ENCODE measurements at places on chromosomes 11 and 22.

DNA sequence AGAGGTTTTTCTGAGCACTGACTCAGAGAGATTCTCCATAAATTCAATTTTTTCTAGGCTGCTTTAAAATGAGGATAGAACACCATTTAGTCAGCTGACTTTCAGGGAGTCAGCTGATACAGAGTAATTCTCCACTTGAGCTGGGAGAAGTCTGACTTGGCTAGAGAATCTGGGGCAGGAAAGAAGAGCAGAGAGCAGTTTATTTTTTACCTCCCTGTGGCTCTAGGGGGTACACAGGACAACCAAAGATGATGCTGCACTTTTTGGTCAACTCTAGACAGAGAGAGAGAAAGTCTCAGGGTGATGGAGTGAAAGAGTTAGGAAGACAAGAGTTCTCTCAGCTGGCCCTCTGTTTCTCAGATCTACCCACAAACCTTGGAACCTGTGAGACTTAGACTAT is 67.3 kb upstream of the EED start:
- DNase-seq: no peak

DNA sequence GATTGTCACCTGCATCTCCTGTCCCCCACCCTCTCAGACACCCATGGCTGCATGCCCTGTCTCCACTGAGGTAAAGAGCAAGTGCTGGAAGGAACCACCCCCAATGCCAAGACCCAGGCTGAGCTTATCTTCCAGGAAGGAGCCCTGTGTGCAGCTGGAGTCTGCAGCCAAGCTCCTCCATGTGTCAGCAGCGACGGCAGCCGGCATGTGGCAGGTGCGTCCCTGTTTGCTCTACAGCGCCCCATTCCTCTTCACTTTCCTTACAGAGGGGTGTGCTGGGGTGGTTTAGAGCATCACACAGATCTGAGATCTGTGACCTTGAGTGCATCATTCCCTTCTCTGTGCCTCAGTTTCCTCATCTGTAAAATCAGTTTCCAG is 7.7 kb upstream of the MN1 start:
- DNase-seq: peak; percentile 20

GRCh38 chr11:74330075-74330858 is 18.8 kb upstream of the P4HA3 start:
- no peak for DNase-seq

DNA sequence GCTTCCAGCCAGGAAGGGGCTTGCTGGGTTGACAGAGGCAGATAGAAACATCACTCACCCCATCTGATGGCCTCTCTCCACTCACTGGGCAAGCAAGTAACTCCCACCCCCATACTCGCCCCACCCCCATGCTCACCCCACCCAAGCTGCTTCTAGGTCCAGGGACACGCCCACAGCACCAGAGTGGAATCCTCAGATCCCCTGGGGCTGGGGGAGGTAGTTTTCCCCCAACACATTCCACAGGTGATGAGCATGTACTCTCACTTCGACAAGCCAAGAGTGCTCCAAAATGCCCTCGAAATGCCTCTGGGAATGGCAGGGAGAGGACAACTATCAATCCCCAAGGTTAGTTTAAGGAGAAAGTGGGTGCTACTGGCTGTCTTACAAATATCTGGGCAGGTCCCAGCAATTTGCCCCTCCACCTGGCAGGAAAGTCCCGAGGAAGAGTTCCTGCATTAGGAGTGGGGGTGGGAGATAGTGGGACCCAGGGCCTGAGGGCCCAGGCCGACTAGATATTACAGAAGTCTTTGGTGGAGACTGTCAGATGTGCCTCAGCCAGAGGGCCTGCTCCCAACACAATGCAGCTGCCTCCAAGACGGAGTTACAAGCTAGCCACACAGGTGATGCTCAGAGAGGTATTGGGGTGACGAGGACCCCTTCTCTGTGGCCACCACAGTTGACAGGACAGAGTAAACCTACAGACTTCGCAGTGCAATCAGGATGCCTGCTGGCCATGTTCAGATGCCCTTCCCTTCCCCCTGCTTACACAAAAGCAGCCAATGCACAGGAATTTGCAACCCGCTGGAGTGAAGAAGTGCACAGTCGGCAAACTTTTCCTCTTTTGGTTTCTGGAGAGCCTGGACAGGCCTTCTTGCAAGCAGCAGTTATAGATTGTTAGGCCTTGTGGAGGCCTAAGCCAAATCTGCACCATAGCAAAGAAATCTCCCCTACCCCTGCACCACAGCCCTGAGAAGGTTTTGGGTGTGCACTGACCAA is 2.9 kb upstream of the LMO1 start:
- no peak for DNase-seq

DNA sequence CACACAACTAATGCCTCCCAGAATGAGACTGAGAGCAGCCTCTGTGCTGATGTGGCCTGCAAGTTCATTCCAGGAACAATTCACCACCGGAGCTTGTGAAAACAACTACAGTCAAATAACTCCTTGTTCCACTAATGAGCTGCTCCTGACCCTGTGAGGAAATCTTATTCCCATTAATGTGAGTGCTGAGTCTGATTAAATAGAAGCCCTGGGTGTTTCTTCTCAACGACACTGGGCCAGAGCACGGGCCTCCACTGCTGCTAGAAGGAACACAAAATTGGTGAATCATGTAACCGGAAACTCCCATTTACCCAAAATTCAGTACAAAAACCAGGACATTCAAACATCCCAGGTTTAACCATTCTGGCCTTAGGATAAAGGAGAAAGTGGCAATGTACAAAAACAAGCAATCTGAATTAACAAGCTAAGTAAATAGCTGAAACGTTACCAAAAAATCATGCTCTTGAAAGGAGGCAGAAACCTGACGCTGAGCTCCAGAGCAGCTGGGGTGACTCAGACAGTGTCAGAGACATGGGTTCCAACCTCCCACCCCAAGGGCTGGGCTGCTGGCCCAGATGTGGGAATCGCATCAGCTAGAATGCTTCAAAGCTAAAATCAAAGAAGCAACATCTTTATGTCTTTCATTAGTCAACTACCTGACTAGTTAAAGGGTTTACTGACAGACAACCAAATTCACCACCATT is 26.7 kb downstream of the SERGEF start:
- DNase-seq: no peak

DNA sequence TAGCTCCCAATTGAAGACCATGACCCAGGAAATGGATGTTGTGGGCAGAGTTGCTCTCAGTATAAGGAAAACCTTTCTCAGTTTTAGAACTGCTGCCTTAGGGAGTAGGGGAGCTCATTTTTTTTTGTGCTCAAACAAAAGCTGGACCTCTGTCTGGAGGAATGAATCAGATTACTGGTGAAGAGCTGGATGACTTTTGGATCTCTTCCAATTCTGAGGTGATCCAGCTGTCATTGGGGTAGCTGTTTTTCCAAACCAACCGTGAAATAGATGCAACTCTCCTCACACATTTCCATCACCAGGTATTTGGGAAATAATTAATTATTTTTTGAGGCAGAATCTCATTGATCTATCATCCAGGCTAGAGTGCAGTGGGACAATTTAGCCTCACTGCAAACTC is 251.3 kb upstream of the PLET1 start:
- no peak for DNase-seq

GRCh38 chr11:34890812-34891211 is 25.4 kb downstream of the APIP start:
- no peak for DNase-seq

DNA sequence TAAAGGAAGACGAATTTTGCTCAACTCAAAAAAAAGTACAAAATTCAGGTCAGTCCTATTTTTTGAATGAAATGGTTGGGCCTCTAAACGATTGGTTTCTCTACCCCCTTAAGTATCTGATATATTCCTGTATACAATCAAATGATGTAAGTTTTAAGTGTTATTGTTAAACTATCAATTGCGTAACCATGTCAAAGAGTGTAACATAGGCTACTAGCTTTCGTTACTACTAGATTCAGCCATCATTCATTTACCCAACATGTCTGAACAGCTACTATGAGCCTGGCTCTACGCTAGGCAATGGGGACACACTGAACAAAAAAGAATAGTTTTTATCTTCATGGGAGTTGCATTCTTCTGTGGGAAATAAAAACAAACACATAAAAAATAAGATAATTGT is 3.3 kb downstream of the RAB6A start:
- DNase-seq: no peak

DNA sequence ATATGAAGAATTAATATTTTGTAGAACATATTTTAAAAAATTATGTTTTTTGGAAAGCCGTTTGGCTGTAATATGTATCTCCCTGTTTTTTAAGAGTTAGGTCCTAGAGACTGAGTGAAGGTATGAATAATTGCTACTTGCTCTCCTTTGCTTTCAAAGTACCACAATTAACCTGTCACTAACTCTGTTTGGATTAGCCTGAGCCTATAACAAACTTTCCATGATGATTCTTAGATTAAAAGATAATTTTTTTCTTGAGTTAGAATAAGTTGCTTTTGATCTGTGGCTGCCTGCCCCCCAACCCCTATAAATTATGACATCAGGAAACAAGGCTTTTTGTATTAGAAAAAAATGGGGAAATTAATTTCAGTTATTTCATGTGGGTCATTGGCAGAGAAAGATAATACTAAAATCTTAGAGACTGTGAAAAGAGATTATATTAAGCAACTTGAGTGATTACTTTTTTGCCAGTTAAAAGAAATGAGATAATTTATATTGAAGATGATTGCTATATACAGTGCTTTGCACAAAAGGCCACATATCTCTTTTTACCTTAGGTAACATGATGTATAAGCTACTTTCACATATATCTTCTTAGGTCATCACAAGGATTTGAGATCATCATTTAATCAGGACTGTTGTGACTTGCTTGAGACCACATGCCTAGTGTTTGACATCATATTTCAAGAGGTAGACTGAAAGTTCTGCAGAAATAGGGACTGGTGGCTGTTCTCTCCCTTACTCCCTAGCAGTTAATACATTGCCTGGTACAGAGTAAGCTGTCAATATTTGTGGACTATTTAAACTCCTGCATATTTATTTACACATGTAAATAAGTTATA is 9.6 kb downstream of the MTMR3 start:
- no peak for DNase-seq

GRCh38 chr11:92711926-92712325 is 257.5 kb upstream of the MTNR1B start:
- DNase-seq: no peak

GRCh38 chr11:116930586-116930985 is 93.2 kb upstream of the APOA1 start:
- no peak for DNase-seq

- DNase-seq: peak; percentile 79
These were observed 7.2 kb upstream of the PLXNB2 start for GRCh38 chr22:50314455-50315288.

- DNase-seq: no peak
These were observed 17.0 kb upstream of the TLCD5 start for GRCh38 chr11:120308081-120308480.

- DNase-seq: no peak
These were observed 175.5 kb downstream of the ADAMTS15 start for GRCh38 chr11:130623670-130624668.

GRCh38 chr22:41600976-41601375 is 11.3 kb upstream of the PMM1 start:
- peak; percentile 42 for DNase-seq

- no peak for DNase-seq
These were observed 21.0 kb downstream of the SERPING1 start for GRCh38 chr11:57618438-57618837.

- DNase-seq: peak; percentile 83
These were observed 84.8 kb downstream of the TP53I11 start for GRCh38 chr11:44865866-44866272.

GRCh38 chr11:61033417-61033816 is 61.9 kb downstream of the CD6 start:
- DNase-seq: no peak

- DNase-seq: peak; percentile 85
These were observed at the start of gene MICALL1 for GRCh38 chr22:37905534-37906363. TSS of gene MICALL1 (plus strand) at chr22:37906297. CDS start at chr22:37906423, 126 bp downstream.

GRCh38 chr11:94193288-94193687 is 64.6 kb downstream of the PANX1 start:
- DNase-seq: no peak

DNA sequence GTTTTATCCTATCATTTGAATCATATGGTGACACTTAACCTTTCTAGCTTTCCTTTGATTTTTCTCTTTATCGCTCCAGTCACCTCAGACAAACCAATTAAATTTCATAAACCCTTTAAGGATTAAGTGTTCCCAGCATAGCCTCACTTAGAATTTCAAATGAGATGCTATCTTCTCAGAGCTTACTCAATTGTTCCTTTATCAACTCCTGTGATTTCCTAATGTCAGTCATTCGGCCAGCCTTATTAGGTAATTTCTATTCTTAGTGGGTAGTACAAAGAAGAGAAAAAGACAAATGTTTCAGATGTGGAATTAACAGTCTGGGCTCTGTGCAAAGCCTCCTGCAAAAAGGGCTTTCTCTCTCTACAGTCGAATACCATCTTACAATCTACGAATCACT is 77.1 kb upstream of the CCDC90B start:
- DNase-seq: no peak

DNA sequence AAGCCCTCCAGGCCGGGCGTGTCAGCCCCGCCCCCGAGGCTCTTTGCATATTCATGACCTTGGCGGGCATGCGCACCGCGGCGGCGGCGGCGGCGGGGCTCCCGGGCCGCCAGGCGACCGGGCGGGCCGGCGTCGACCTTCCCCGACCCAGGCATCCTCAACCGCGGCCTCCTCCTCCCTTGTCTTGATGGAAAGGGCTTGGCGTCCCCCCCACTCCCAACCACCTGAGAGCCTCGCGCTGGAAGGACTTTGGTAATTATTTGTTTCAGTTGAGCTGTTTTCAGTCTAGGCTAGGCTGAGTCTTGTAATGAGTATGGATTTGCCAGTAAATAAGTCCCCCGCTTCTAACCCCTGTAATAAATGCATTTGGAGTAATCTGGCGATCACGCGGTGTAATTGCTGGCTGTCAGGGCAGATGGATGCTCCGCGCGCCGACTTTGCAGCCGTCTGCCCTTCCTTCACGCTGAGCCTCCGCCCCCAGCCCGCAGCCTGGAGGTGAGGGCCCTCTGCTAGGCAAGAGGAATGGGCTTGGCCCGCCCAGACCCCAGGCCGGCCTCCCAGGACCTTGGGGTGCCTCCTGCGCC is 25.2 kb downstream of the FLRT1 start:
- DNase-seq: peak; percentile 83

DNA sequence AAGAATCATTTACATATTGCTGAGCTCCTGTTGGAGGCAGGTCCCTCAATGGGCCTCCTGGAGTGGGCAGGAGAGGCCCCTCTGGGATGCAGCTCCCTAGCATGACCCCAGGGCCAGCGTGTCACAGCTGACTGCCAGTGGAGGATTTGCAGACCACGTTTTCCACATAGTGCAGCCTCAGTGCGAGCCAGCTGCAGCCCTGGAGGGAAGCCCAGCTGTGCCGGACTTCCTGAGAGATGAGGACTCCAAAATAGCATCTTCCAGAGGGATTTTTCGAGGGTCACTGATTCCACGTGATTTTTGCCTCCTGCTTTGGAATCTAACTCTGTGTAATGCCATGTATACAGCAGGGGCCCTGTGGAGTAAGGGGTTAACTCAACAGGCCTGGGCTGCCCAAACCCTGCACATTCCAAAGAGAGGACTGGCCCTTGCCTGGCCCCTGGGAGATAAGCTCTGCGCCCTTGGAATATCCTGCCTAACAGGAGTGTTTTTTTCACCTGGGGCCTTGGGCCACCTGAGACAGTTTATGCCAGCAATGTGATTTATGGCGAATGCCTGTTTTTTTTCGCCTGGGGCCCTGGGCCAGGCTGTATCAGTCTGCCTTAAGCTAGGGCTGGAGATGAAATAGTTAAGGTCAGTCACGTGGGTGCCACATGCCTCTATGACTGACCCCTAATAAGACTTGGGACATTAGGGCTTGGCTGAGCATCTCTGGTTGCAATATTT is 47.4 kb downstream of the RPS6KA4 start:
- DNase-seq: no peak

Data from Right ventricle myocardium inferior (tissue), 1 donor.